ENCODE measurements at places on chromosomes 1 and 21.

DNA sequence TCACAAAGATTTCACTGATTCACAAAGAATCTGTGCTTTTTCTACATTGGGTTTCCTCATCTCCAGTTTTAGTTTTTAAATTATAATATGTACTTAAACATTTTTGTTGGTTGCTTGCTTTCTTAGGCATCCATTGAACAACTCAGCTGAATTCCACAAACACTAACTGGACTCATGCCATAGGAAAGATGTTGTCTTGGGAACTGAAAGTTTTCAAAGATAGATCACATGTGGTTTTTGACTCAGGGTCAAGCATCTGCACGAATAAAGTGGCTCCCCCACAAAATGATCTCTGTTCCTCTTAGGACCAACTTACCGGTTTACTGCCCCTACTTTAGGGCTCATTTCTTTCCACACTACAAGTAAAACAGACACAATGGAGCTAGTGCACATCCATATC lies 3.1 kb upstream of the KRTAP21-1 start:
- DNase-seq, result no peak

- DNase-seq, result no peak
These were observed 466 bp downstream of the KRTAP11-1 start for GRCh38 chr21:30880914-30881313.

DNA sequence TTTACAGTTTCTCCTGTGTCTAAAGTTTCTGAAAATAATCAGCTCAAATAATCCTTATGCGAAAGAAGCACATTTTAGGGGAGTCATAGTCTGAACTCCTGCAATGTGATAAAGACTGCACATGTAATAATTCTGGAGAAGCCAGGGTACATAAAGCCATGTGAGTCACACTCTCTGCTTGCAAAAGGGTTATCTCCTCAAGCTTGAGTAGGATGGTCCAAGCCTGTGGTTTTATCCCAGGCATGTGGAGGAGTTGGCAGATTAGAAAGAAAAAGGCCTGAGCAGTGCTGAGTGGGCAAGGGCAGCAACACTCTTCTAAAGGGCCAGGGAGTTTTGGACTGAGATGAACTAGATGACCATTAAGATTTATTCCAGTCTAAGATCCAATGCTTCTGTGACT lies 220.4 kb downstream of the RHOU start:
- no peak for DNase-seq

- DNase-seq, result no peak
These were observed 98.7 kb upstream of the TMPRSS2 start for GRCh38 chr21:41606706-41607105.

DNA sequence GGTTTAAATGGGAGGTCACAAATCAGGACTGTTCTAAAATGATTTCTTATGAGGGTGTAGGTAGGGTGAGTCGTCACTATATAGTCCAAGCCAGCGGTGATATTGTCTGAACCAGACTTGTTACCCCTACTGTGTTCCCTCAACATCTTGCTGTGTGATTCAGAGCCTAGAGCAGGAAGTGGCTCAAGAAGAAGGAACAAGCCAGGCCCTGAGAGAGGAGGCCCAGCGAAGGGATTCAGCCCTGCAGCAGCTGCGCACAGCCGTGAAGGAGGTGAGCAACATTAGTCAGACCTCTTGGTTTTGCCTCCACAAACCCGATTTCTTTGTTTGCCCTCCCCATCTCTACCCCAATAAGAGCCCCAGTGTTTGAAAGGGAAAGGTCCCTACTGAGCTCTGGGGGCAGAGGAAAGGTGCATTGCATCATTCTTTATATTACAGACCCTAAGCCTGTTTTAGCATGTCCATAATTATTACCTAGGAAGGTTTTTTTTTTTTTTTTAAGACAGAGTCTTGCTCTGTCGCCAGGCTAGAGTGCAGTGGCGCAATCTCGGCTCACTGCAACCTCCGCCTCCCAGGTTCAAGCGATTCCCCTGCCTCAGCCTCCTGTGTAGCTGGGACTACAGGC lies 5.0 kb upstream of the SH3BGRL3 start:
- DNase-seq, result no peak

GRCh38 chr1:63713627-63714481 lies 60.0 kb upstream of the ROR1 start:
- no peak for DNase-seq

- DNase-seq, result no peak
These were observed 13.1 kb upstream of the PSMG1 start for GRCh38 chr21:39196310-39196709.

DNA sequence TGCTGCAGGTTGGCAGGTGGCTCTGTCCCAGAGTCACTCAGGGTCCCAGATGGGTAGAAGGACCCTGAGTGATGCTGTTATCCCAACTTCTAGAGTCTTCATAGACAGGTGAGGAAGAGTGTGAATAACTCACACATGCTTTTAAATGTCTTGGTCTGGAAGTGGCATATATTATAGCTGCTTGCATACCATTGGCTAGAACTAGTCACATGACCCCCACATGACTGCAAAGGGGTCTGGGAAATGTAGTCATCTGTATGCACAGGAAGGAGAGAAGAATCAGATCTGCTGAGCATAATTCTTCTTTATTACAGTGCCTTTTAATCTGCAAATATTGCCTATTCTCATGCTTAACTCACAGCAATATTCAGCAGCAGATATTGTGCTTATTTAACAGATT lies 28.2 kb upstream of the KLHDC7A start:
- no peak for DNase-seq

DNA sequence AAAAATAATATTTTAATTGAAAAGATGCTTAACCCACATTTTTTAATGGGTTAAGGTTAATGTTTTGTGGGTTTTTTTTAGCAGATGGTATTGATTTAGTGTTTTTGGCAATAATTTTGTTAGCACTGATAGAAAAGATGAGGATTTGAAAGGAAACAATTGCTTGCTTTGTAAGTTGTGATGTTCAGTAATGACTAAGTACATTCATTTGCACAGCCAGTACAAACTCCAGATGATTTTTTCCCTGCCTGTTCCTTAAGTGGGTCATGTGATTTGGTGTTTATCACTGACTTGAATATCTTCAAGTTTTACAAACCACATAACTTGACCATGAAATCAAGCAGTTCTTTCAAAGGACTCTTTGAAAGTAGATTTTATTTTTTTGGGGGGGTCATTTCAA lies 15.0 kb downstream of the DISP1 start:
- DNase-seq, result no peak

- DNase-seq, result no peak
These were observed 16.0 kb upstream of the CHIA start for GRCh38 chr1:111274653-111275052.

DNA sequence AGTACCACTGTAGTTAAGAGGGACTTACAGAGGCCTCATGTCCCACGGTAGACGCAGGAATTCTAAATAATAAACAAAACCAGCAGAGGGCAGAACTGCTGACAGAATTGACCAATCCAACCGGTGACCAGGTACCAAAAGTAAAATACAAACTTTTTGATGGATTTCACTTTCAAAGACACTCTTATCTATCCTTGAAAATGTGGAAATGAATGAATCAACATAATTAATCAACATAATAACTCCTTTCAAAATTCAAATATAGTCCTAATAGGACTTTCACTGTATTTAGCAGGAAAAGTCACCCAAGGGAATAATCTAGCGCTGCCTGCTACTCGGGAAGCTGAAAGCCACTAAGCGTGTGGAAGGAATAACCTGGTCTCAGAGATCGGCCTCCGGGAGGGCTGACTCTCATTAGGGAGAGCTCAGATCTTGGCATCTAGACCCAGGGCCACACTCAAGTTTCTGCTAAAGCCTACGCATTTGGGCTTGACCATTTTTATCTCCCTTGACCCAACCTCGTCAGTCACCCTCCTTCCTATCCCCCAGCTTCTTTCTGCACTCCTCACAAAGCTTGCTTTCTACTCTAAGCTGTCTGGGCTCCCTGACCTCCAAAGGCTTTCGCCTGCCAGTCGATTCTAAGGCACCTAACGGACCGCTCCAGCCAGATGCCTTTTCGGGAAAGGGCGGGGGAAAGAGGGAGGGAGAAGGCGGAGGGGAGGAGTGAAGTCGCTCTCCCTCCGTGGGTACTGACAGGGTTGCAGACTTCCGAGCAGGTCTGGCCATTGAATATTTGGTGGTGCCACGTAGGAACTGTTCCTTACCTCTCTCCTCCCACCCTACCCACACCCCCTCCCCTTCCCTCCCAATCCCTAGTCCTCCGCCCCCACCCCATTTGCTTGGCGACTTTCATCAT lies 1.6 kb downstream of the COL11A1 start:
- no peak for DNase-seq

- DNase-seq, result no peak
These were observed 11.9 kb downstream of the RPL5 start for GRCh38 chr1:92843429-92844352.

- DNase-seq, result no peak
These were observed 83.6 kb downstream of the ADARB1 start for GRCh38 chr21:45157932-45158331.

- no peak for DNase-seq
These were observed 5.2 kb downstream of the SLAMF1 start for GRCh38 chr1:160641323-160642280.

GRCh38 chr1:28244549-28245251 lies 8.8 kb downstream of the ATP5IF1 start:
- no peak for DNase-seq

GRCh38 chr1:241612533-241613477 lies 27.4 kb downstream of the CHML start:
- no peak for DNase-seq

All from activated CD4-positive, alpha-beta T cell treated with anti-CD3 and anti-CD28 coated beads for 24 hours (primary cell).